ENCODE measurements at places on chromosomes 3 and 15.
A peak's percentile ranks its signal among the peaks of the same experiment; 100 is the strongest.

- peak; percentile 43 for DNase-seq
These were observed 51.8 kb downstream of the CHST2 start for GRCh38 chr3:143171141-143171980.

DNA sequence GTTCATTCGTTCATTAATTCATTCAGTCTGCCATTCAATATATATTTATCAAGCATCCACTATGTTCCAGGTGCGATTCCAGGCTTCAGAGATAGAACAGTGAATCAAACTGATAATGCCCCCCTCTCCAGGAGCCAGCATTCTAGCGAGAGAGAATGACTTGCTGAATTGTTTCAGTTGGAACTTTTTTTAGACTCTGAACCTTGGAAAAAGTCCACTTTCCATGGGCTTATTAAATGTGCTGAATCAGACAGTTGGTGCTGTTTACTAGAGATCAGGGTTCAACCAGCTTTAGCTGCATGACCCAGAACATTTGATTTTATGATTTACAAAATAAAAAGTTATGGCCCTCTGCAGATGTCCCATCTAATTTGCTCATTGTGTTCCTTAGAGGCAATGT, 213.2 kb downstream of the THSD4 start:
- no peak for DNase-seq

- DNase-seq: no peak
These were observed 569.0 kb downstream of the TUSC7 start for GRCh38 chr3:117278424-117279190.

GRCh38 chr3:183317271-183317670, 64.2 kb downstream of the B3GNT5 start:
- DNase-seq: no peak

DNA sequence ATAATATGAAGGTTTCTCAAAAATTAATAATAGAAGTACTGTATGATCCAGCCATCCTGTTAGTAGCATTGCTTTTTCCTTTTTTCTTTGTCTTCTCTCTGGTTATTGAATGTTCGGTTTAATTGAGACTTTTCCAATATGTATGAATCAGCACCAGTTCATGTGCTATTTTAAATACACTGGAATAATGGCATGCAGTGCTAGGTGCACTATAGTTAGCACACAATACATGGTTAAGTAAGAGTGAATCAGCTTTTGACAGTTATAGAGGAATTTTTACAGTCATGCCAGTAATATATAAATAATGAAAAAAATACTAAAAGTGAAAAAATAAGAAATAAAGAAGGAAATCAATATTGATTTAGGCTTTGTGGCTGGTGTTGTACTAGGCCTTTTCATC, 113.8 kb upstream of the STRIT1 start:
- DNase-seq: no peak

GRCh38 chr3:150547045-150547741, 606 bp downstream of the EIF2A start:
- no peak for DNase-seq

- no peak for DNase-seq
These were observed 252.3 kb upstream of the ARRDC4 start for GRCh38 chr15:97708252-97708651.

- DNase-seq: no peak
These were observed 895 bp downstream of the HYKK start for GRCh38 chr15:78508272-78508671.

DNA sequence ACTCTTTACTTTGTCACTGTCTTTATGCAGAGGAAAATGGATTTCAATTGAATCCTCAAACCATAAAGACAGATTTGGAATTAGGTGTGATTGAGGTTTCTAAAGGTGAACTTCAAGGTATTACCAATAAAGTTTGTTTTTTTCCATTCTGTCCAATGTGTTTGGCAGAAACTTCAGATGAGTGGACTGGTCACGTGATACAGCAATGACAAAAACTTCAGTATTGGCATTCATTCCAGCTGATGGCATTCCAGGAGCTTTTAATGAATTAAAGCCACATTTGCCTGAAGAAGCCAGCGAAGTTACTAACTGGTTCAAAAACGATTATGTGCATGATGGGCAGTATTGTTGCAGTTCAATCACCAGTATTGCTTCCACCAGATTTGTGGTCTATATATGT, 4.5 kb upstream of the MASP1 start:
- DNase-seq: no peak

DNA sequence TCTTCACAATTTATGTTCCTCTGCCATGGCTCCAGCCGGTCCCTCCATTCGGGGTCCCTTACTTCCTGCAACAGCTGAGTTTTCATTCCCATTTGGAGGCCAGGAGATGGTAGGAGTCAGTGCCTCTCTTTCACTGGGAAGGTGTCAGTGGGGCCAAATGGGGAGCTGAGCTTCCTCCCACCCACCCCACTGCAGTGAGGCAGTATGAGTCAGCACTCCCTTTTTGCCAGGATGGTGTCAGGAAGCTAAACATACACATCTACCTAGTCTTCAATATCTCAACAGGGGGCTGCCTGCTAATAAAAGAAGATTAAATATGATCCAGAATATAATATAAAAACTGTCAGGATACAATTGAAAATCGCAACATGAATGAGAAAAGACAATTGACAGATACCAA, 12.7 kb upstream of the ACTC1 start:
- no peak for DNase-seq

DNA sequence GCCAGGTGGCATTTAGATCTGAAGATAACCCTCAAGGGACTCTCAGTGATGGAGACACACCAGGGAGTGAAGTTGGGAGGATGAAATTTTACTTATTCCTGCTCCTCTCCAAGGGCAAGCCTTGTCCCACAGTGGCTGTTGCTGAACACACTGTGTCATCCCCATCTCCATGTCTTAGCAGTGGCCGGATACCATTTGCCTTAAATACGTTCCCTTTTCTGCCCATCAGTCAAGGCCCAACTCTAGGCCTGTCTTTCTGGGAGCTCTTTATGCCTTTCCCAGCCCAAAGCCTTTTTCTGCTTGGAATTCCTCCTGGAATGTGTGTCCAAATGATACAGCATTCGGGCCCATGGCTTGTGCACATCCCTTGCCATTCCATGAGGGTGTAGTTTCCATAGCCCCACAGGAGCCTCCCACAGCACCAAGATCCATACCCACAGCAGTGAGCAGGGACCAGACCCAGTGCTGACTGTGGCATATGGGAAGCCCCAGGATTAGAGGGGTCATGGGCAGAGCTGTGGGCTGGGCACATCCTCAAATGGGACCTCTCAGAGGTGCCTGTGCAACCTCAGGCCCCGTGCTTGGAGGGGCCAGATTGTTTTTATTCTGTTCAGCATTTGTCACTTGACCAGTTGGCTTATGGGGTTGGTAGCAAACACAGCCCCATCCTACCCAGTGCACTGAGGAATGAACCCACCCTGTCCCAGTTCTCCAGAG, 63.7 kb upstream of the PRR23C start:
- no peak for DNase-seq

DNA sequence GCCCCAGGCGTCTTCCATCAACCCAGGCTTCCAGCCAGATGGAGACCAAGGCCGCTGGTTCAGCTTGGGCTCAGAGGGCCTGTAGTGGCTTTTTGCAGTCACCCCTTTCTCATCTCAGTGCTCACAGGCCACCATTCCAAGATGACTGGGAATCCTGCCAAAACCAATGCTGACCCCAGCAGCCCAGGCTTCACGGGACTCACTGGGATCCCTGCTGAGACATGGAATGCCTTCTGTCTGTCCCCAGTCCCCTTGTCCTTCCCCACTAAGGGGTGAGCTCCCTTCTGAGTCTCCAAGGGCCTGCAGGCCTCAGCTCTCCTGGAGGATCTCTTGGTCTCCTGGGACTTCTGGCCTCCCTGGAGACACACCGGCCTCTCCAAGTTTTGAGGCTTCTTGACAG, 77.4 kb upstream of the SEC13 start:
- no peak for DNase-seq

DNA sequence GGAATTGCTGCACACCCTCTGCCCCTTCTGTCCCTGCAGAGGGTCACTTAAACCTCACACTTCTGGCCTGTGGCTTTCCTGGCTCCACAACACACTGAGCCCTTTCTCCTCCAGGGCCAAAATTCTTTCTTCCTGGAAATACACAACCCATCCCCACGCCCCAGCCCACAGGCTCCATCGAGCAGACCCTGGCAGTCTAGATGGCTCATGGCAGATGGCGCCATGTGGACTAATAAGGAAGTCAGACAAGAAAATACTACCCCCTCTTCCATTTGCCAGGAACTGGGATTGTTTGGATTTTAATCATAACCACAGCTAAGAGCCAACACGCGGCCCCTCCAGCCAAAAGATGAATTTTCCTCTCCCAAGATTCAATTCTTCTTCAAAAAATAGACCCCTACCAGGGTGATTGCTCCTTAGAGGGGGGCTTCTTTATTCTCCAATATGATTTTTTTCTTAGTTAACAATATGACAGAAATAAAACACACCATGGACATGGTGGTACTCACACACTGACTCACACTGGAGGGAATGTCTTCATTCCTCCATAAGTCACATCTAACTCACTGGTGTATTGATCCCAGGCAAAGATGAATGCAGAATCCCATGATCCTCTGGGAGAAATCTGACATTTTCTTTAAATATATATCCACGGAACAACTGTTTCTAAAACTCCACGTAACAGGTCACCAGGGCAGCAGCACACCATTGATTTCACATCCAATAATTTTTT, 111.5 kb downstream of the NTRK3 start:
- no peak for DNase-seq

DNA sequence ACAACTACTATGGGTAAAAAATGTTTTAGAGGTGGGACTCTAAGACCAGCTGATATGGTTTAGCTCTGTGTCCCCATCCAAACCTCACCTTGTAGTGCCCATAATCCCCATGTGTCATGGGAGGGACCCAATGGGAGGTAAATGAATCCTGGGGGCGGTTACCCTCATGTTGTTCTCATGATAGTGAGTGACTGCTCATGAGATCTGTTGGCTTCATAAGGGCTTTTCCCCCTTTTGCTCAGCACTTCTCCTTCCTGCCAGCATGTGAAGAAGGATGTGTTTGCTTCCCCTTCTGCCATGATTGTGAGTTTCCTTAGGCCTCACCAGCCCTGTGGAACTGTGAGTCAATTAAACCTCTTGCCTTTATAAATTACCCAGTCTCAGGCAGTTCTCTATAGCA, 45.7 kb downstream of the FAM98B start:
- no peak for DNase-seq

GRCh38 chr15:74724570-74725224, 631 bp downstream of the CYP1A1 start:
- no peak for DNase-seq

DNA sequence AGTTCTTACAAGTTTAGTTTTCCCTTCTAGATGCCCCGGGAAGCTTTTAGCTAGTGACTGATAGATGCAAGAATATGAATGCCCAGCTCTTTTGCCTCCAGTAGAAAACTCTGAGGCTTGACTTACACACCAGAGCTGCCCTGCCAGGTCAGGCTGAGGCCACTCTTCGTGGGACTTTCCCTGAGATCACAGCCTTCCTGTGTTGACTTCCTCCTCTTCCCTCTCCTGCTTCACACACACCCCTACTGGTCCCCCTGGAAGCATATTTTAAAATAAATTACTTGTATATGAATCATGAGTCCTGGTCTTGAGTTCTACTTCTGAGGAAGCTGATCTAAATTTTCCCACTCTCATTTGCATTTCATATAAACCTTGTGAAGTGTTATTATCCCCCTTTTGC, 413.7 kb downstream of the PDCD6IP start:
- peak; percentile 11 for DNase-seq

GRCh38 chr15:48946074-48946839, 17.5 kb downstream of the SHC4 start:
- no peak for DNase-seq

- DNase-seq: no peak
These were observed 31.7 kb downstream of the UQCC5 start for GRCh38 chr3:52568069-52568468.

DNA sequence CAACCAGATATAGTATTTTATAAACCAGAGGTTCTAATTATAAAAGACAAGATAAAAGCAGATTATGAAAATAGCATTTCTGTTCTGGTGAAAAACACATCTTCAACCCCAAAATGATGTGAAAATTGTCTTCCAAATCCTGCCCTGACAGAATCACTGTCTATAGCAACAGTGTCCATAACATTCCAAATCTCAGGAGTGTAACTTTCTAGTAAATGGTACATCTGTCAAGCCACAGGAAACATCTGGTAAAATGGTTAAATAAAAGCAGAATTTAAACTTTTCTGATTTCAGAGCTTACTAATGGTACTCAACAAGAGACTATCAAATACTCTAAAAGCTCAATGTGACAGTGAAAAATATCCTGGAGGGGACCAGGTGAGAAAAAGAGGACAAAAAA, 60.5 kb downstream of the VGLL4 start:
- DNase-seq: no peak

- no peak for DNase-seq
These were observed 64.3 kb downstream of the CASR start for GRCh38 chr3:122247825-122248185.

- no peak for DNase-seq
These were observed 62.5 kb downstream of the FBXL2 start for GRCh38 chr3:33339758-33340157.

- DNase-seq: no peak
These were observed 14.8 kb downstream of the DOCK3 start for GRCh38 chr3:50689558-50689957.

GRCh38 chr15:73052653-73053397, 562 bp downstream of the NEO1 start:
- peak; percentile 46 for DNase-seq

GRCh38 chr3:194333981-194334320, 17.2 kb downstream of the CPN2 start:
- no peak for DNase-seq

- DNase-seq: no peak
These were observed 16.7 kb downstream of the MAP2K5 start for GRCh38 chr15:67559158-67559557.

- no peak for DNase-seq
These were observed 104.6 kb upstream of the ADAMTS9 start for GRCh38 chr3:64792445-64792844.

GRCh38 chr15:90667073-90667754, 49.9 kb upstream of the BLM start:
- no peak for DNase-seq

- no peak for DNase-seq
These were observed 1.7 kb upstream of the CFAP91 start for GRCh38 chr3:119700920-119701734.

- DNase-seq: no peak
These were observed 92.8 kb downstream of the FNDC3B start for GRCh38 chr3:172132159-172132586.

GRCh38 chr15:57683481-57683880, 23.0 kb upstream of the POLR2M start:
- no peak for DNase-seq

GRCh38 chr3:162546910-162547309, 1050.3 kb downstream of the OTOL1 start:
- no peak for DNase-seq
